Activated CD4-positive, CD25-positive, alpha-beta regulatory T cell treated with anti-CD3 and anti-CD28 coated beads, Interleukin-2, amount 50 U/mL, for 72 hours (primary cell): ENCODE measurements at places on chromosomes 5 and 9.

- no peak for DNase-seq
Observed at GRCh38 chr5:124504081-124504916, 242.1 kb downstream of the ZNF608 start.

DNA sequence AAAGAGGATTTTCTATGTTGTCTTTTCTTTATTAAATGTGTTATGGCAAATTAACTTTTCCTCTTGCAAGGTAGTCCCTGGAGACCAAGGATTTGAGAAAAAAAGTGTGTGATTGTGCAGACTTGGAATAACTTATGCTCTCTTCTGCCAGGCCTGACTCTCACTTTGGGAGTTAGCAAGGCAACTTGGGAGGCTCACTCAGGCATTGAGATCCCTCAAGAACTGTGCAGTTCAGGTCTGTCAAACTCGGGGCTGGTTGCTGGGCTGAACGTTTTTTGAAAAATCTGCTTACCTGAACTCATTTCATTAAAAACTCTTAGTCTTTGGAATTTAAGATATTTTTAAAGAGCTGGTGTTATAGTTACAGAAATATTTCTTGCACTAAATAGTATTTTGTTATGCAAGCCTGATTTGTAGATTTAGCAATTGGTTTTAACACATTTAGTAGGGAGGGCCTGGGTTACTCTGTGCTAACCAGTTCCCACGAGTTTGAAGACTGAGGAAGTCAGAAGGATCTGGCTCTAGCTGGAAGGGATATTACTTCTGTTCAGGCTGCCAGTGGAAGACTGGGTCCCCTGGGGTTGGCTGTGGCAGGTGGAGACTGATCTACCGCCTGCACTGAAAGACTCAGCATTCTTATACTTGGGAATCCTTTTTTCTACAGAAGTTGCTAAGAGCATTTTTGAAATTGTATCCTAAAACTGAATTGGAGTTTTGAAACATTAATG lies 150.4 kb upstream of the PCSK5 start:
- no peak for DNase-seq

GRCh38 chr5:60522292-60522905 lies 177.6 kb downstream of the DEPDC1B start:
- no peak for DNase-seq

DNA sequence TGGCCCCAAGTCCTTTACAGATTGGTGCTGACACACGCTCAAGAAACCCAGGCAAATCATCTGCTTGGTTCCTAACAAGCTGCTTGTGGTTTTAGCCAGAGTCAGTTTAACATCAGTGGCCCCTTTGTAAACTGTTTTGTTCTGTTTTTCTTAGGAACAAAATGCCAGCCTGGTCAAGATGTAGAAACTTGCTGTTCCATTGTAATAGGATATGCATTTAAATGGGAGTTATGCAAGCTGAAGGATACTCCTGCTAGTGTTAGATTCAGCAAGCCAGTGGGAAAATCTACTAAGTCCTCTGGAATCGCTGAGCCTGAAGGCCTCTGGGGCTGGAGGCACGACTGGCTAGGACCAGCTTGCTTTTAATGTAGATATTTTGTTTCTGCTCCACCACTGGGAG lies 391.1 kb downstream of the TLE4 start:
- no peak for DNase-seq

DNA sequence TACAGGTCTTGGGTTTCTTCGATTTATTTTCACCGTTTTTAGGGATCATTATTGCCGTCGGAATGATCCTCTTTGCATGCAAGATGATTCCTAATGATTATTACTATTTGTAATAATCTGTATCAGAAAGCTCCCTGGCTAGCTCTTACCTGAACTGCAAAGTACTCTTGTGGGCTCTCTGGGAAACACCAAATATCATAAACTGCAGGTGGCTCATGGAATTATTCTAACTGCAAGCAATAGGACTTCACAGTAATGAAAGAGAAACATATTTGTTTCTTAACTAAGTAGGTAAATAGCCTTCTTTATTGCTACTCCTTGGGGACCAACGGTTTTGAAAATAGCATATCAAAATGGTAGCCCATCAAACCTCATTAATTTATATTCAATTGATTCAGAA lies 219.4 kb downstream of the NFIB start:
- DNase-seq, result no peak

DNA sequence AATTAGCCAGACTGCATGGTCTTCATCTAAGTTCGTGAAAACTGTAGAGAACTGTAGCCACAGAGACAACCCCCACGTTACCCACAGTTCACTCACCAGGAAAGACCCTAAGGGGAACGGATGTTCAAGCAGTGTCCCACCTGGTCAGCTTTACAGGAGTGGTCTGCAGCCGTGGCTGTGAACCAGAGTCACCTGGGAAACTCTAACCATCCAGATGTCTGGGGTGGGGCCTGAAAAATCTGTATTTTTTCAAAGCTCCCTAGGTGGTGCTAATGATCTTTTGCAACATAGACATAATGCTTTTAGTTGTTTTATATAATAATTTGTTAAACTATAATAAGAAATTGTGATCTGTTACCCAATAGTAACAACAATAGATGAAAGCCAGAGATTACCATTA lies 47.7 kb upstream of the ANGPTL2 start:
- DNase-seq, result no peak

DNA sequence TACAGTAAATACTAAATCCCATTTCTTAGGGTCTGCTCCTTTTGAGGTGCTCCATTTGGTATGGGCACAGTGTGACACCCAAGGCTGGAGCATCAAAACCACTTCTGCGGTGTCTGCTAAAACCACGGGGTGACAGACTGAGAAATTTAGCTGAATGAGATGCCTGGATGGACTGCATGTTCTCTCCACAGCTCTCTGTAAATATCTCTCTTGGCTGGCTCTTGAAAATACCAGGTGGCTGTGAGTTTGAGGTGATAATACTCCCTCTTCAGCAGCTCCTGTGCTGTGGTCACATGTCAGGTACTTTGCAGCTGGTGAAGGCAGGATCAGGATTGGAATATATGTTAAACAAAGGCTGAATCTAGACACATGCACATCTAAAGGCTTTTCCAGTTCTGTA lies 93.7 kb upstream of the SIMC1 start:
- DNase-seq, result no peak

DNA sequence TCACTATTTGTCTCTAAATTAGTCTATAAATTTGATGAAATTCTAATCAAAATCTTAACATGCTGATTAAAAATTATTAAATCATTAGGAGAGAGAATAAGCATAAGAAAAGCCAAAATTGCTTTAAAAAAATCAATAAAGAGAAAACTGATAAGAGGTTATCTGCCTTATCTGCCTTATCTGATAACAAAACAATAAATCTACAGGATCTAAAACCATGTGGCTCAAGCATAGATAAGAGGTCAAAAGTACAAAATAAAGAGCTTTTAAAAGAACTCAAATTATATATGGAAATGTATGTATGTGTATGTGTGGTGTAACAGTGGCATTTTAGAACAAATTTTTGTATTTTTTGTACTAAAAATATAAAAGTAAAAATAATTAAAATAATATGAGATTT lies 18.6 kb downstream of the TRIM14 start:
- DNase-seq, result no peak

- DNase-seq, result no peak
Observed at GRCh38 chr5:141491323-141492167, 2.7 kb downstream of the PCDHGC5 start.

DNA sequence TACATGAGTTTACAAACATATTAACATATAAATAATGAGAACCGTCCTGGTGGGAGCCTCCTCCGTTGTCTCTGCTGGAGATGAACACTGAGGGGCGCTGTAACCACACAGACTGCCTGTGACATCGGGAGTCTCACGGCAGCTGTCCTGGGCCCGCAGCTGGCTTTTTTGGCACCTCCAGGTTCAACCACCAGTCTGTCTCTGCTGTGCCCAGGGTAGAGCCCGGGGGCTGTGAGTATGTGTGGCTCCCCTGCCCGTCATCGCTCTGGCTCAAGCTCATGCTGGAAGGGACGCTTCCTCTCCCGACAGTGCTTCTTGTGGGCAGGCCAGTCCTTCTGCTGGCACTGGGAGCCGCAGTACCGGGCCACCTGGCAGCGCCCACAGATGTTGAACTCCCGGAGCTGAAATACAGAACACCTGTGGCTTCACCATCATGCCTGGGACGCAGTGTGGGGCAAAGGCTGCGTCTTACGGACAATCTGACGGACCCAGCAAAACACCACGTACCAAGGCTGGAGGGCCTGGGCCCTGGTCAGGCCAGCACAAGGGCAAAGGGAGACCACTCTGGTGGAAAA lies 3.6 kb upstream of the DPH7 start:
- no peak for DNase-seq

GRCh38 chr9:136204838-136205706 lies at the start of gene LHX3:
Gene LHX3 (minus strand): TSS chr9:136205128. CDS start chr9:136205012, 116 bp downstream.
- DNase-seq, result no peak

GRCh38 chr5:36733183-36733582 lies 126.8 kb downstream of the SLC1A3 start:
- DNase-seq, result no peak

GRCh38 chr5:173041881-173042762 lies 14.0 kb upstream of the CREBRF start:
- no peak for DNase-seq

- no peak for DNase-seq
Observed at GRCh38 chr5:168288349-168289245, 2.8 kb upstream of the WWC1 start.

DNA sequence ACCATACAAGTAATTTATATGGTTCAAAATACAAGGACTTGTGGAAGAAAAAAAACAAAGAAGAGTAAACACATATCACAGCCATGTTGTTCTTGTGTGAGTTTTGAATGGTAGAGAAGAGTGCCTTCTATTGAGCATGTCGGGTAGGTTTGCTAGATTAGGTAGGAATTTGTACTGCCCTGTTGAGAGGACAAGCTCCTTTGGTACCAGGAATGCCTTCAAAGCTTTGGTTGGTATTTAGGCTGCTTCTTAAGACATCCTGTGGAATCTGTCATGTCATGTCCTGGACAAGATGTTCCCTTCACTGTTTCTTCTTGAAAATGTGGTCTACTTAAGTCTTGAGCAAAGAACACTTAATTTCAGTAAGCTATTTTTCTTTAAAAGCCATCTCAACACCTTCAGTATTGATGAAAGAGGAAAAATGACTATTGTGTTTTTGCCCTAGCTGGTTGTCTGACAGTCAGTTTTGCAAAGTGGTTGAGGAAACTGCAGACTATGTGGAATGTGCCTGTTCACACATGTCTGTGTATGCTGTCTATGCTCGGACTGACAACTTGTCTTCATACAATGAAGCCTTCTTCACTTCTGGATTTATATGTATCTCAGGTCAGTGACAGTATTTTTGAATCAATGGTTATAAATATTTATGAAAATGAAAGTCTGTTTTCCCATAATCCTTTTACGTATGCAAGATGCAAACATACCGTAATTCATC lies 296.9 kb downstream of the ADGRV1 start:
- DNase-seq, result no peak

DNA sequence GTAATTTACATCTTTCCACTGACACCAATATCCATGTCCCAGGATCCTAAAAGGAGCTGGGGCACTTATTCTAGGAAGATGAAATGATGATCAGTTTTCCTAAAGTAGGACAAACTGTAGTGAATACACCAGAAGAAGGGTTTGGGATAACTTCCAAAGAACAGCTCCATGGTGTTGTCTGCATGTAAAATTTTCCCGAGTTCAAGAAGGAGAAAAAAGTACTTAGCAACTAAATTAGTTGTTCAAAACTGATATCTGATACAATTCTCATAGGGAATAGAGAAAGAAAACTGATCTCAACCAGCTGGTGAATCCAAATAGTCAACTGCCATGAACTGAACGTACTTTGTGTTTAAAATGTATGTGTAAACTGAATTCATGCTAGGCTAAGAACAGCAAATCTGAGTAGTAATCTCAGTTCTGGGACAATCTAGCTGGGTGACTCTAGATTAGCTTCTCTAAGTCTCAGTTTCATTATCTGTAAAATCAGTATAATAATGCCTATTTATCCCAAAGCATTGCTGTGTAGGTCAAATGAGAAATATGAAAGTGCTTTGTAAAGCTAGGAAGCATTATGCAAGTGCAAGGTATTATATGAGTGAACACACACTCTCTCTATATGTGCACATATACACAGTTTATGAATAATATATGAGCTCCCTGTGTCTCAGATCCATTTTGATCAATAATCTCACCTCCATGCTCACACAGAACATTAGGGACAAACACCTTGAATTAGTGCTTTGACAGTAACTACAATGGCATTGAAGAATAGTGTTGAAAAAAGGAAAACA lies 357.7 kb downstream of the SLIT3 start:
- DNase-seq, result no peak

GRCh38 chr5:95060098-95060497 lies 224.8 kb downstream of the MCTP1 start:
- no peak for DNase-seq

DNA sequence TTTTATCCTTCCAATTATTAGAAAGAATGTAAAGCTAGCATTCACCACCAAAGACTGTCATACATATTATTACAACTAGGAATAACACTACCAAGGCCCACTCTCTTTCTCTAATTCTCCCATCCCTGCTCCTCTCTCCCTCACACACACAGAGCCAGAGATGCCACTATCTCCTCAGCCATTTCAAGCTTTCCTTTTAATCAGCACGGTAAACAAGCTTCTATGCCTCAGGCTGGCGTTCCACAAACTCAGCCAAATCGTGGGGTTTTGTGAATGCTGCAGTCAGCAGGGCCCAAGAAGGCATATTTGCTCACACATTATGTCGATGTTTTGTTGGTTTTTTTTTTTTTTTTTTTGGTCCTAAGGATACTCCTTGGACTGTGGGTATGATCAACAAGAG lies 979.9 kb upstream of the DMAC1 start:
- DNase-seq, result no peak

DNA sequence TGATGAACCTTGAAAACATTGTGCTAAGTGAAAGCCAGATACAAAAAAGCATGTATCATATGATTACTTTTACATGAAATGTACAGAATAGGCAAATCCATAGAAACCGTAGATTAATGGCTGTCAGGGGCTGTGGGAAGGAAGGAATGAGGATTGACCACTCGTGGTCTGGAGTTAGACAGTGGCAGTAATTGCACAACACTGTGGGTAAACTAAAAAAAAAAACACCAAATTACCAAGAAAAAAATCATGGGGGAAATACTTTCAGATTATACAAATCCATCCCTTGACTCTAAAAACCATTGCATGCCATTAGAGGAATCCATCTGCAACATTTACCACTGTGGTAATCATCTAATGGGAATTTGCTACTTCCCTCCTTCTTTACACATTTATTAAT lies 140.0 kb downstream of the SIL1 start:
- DNase-seq, result no peak

DNA sequence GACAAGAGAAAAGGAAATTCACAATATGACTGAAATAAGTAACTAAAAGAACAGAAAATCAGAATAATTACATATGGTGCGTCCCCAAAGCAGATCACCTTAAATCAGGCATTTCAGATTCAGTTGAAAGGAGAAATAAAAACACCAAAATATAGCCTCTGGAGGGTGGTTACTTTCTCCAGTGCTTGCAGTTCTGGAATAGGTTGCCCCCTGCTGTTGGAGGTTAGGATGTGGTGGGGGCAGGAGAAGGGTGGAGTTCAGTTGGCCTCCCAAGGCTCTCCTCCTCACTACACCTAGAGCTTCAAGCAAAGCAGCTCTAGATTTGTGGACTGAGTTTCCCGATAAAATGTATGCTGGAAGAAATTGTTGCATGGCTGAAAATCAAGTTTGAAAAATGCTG lies 338.2 kb upstream of the TLE4 start:
- no peak for DNase-seq

- no peak for DNase-seq
Observed at GRCh38 chr5:45355189-45355992, 340.8 kb downstream of the HCN1 start.
